ENCODE measurements at places on chromosomes 4 and X.
A peak's percentile ranks its signal among the peaks of the same experiment; 100 is the strongest.

- no peak for DNase-seq
Measured at GRCh38 chrX:9676738-9677097, 88.9 kb downstream of the GPR143 start.

- no peak for DNase-seq
Measured at GRCh38 chr4:186825069-186825468, 101.4 kb upstream of the FAT1 start.

GRCh38 chr4:20773144-20773997 is 73.1 kb downstream of the PACRGL start:
- peak; percentile 30 for DNase-seq

DNA sequence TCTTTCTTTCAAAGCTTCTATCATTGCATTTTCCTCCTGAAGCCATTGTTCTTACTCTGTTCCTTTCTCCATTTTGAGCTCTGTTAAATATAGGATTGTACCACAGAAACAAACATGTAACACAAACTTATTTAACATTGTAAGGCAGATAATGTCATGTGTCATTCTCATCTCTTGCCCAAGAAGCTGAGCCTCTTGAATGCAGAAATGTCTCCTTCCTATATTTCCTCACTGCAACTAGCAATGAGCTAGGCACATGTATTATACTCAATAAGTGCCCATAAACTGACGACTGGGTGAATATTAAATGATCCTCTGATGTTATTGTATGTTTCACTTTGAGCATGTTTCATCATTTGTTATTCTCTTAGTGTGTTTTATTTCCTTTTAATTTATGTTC is 56.7 kb upstream of the SLC7A11 start:
- DNase-seq = no peak

GRCh38 chr4:185120631-185120946 is 22.5 kb upstream of the SLC25A4 start:
- no peak for DNase-seq
